Right ventricle myocardium inferior (tissue), 1 donor: ENCODE measurements at places on chromosomes 12 and 14. TPM values are rescaled to one million over a fixed set of nuclear protein-coding genes. Genes with fewer than 3 reads are reported as not detected.

DNA sequence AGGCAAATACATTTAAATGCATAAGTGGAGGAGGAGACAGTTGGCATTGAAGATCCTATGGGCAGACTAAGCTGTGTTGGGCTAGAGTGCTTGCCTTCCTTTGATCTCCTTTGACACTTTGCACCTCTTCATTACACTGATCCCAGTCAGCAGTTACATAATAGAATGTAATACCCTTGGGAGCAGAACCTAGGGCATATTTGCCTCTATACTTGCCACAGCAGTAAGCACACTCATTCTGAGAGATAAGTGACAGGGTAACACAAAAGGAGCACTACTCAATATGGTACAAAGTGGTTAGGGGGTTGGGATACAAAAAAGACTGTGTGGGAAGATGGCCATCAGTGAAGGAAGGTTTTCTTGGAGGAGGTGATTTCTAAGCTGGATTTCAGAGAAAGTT, 9.0 kb downstream of the MARS1 start:
- DNase-seq: no peak

DNA sequence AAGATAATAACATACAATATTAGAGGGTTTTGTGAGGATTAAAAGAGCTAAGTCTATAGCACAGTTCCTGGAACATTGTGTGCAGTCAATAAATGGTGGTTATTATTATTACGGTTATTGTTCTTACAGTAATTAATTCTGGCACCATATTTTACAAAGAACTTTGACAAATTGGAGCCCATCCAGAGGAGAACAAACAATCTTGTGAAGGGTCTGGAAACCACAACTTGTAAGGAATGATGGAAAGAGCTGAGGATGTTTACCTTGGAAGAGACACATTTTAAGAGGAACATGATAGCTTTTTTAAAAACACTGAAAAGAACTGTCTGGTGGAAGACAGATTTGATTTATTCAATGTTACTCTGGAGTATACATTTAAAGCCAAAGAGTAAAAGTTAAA, 150.5 kb upstream of the KRR1 start:
- DNase-seq: no peak

DNA sequence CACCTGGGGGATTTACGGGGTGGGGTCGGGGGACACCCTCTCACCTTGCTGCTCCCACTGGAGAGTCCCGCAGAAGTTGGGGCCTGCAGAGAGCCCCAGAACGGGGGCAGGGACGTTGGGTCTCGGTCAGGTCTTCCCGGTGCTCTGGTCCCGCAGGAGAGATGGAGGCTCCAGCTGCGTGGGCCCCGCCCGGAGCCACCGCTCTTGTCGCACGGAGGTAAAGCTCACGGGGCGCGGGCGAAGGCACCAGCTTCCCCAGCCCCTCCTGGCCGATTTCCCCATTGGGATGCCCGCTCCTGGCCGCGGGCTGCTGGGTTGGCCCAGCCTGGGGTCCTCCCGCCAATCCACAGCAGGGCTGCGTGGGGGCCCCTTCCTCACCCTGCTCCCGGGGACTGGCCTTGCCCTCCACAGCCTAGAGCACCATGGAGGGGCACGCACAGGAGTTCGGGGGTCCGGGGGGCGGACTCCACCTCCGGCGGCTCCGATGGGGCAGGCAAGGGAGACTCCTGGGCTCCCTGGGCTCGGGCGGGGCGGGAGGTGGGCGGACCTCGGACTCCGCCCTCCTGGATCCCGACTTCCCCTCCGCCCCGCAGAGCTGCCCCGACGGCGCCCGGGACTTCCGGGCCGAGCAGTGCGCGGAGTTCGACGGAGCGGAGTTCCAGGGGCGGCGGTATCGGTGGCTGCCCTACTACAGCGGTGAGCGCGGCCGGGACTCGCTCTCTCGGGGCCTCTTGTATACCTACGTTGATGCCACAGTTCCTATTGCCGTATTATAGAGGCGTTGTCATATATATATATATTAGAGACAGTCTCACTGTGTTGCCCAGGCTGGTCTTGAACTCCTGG, 8.4 kb downstream of the PAPLN start:
- DNase-seq: peak; percentile 89

DNA sequence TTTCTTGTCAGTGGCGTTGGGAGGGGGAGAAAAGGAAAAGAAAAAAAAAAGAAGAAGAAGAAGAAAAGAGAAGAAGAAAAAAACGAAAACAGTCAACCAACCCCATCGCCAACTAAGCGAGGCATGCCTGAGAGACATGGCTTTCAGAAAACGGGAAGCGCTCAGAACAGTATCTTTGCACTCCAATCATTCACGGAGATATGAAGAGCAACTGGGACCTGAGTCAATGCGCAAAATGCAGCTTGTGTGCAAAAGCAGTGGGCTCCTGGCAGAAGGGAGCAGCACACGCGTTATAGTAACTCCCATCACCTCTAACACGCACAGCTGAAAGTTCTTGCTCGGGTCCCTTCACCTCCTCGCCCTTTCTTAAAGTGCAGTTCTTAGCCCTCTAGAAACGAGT, 1.9 kb downstream of the ASCL1 start:
- DNase-seq: no peak

- DNase-seq: no peak
Observed at GRCh38 chr14:34640826-34641225, 10.9 kb upstream of the SNX6 start.

DNA sequence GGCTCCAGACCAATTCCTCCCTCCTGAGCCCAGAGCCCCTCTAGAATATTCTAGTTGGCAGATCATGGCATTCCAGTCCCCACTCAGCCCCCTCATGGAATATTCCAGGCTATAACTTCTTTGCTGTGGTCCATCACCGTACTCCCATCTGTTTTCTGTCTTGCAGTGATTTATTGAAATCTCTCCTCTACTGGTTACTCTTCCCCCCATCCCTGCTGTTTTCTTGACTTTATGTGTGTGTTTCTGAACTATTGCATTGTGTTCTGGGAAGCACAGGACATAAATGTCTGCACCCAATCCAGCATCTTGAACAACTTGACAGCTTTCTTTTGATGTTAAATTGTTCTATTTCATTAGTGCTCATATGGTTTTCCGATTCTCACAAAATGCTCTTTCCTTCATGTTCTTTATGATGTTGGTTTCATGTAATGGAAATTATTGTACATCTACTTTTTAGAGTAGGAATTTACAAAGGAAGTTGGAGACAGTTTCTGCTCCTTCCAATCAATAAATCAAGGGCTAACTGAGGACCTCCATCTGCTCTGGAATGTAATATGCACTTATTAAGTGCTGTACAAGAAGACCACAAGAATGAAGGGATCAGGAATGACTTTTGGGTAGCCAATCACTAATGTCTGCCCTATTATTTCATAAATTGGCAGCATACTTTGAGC, 26.3 kb downstream of the PDE6H start:
- DNase-seq: no peak

GRCh38 chr12:93705237-93705636, 28.1 kb downstream of the CRADD start:
- no peak for DNase-seq

GRCh38 chr14:52589646-52590045, 37.0 kb downstream of the GPR137C start:
- no peak for DNase-seq

DNA sequence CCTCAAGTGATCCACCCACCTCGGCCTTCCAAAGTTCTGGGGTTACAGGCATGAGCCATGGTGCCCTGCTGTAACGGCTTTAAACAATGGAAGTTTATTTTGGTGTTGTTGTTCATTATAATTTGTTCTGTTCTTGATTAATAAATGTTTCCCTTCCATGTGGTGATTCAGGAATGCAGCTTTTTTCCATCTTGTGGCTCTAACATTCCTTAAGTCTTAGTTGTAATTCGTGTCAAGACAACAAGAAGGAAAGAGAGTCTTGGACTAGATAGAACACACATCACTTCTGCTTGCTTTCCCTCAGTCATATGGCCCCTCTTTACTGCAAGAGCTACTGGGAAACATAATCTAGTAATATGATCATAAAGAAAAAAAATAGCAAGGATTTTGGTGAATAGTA, 211.6 kb downstream of the SLC6A15 start:
- DNase-seq: no peak

GRCh38 chr12:64110864-64111263, 111.2 kb downstream of the KICS2 start:
- no peak for DNase-seq

DNA sequence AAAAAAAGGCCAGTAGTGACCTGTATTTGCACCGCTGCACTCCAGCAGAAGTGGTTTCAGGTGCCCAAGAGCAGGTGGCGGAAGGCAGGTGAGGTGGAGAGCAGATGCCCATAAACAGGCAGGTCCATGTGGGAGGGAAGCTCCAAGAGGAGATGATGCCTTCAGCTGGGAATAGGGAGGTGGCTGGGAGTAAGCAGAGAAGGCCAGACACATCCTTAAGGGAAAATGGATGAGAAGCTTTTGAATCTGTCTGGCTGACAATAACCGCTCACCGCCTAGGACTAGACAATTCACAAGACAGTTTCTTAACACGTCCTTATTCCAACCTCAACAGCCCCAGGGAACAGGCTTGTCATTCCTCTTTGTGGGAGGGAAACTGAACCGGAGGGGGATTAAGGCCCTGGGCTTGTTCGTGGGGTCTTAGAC, 43.9 kb upstream of the PLEKHG6 start:
- DNase-seq: no peak

GRCh38 chr12:64470495-64470894, 18.6 kb downstream of the TBK1 start:
- no peak for DNase-seq

- DNase-seq: no peak
Observed at GRCh38 chr12:51381226-51382079, 9.8 kb downstream of the GALNT6 start.

DNA sequence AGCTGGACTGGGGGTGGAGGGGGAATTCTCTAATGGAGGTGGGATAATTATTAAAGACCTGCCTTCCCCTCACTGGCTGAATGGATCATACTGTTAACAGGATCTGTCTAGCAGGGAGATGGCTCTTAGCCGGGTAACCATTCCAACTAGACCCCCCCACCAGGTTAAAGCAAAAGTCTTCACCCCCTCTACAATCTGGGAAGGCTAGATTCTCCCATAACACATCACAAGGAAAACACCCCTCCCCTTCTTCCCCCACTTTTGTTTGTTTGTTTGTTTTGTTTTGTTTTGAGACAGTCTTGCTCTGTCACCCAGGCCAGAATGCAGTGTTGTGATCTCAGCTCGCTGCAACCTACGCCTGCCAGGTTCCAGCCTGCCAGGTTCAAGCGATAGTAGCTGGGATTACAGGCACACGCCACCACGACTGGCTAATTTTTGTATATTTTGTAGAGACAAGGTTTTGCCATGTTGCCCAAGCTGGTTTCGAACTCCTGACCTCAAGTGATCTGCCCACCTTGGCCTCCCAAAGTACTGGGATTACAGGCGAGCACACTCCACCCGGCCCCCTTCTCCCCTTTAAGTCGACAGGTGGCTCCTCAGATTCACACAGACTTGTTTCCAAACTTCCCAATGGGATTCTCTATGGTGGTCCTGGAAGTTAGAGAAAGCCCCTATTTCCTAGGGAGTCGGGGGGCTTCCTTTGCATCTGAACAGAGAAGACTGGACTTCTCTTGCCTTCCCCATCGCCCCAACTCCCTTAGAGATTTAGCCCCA, 3.5 kb upstream of the BAZ2A start:
- DNase-seq: no peak

DNA sequence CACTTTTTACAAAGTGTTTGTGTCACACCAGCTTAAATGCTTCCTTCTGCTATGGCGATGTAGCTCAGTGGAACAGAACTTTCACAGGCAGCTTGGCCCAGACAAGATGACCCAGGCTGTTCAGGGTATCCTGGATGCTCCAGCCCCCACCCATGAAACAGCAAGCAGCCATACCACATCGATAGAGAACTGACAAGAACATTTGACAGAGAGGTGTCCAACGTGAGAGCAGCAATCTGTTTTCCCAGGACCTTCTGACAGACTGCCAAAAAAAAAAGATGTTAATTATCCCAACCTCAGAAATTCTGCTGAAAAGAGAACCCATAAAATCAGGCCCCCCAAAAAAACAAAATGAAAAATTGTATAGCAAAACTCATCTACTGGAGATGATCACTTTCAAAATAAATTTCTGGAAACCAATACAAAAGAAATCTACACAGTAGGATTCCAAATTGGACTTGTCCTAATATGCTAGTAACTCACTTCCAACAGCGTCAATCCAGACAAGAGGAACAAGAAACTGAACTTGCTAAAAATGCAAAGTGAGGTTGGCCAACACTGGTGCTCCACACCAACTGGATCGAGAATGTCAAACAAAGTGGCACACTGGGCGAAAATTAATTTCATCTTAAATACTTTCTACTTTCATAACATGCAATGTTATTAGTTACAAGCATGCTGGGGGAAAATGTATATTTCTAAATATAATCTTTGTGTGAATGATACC, 118.8 kb downstream of the DPF3 start:
- no peak for DNase-seq

GRCh38 chr12:122399592-122400373, 22.7 kb downstream of the CLIP1 start:
- DNase-seq: no peak

- DNase-seq: no peak
Observed at GRCh38 chr12:75954041-75954440, 77.5 kb downstream of the PHLDA1 start.

DNA sequence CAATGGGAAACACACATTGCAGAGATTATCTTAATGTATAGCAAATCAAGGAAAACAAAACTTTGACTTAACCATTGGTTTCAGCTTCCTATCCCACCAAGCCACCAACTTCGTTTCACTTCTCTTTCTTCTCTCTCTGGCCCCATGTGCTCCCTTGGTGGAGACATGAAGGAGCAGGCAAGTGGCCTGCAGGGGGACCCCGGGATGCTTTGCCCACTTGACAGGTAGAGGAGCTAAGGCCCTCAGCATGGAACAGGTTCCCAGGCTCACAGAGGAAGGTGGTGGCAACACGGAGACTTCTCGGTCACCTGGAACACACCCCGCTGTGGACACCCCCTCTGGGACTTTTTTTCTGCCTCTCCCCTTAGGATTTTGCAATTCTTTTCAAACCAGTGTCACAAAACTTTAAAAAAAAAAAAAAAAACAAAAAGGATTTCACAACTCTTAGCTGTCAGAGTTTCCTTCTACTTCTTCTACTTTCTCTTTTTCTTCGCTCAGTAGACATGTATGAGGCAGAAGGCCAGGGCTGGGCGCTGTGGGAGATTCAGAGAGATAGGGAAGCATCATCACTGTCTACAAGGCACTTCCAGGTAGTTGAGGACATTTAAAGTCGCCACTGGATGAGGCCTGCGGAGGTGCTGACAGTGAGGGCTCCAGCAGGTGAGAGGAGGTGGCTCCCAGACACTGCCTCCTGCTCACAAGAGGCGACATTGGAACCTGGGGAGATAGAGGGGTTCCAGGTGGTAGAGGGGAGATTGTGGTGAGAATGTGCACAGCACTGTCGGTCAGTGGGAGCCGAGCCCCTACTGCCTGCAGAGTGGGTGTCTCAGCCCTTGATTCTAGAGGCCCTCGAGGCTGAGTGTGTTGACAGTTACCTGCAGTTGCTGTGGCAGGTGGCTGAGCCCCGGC, 119.6 kb downstream of the GCH1 start:
- peak; percentile 79 for DNase-seq

- peak; percentile 85 for DNase-seq
Observed at GRCh38 chr12:56129206-56129941, 1.3 kb downstream of the ESYT1 start.

GRCh38 chr12:30880061-30880460, 46.5 kb upstream of the TSPAN11 start:
- DNase-seq: no peak

GRCh38 chr12:80443974-80444666, at the start of gene PTPRQ:
Gene PTPRQ, plus strand, starts transcription at chr12:80444235. Its CDS starts 111 bp downstream, at chr12:80444346.
- DNase-seq: no peak

GRCh38 chr14:53620317-53620716, 336.3 kb downstream of the BMP4 start:
- no peak for DNase-seq

Gene PARP2
- 15.7 TPM for total RNA-seq

Gene FGD4
- 17.4 TPM for total RNA-seq

Gene KLHDC1
- total RNA-seq: 7.1 TPM

Gene JAG2
- 34.6 TPM for total RNA-seq

Gene CLMN
- 7.6 TPM for total RNA-seq
